Myocyte (in vitro differentiated cells): ENCODE measurements at places on chromosomes 12 and 14. TPM values are rescaled to one million over a fixed set of nuclear protein-coding genes. Genes with fewer than 3 reads are reported as not detected.
A peak's percentile ranks its signal among the peaks of the same experiment; 100 is the strongest.

Gene KCNH3
- 8.9 and 11.9 TPM in 2 replicates for total RNA-seq

Gene ANO4
- 0.99 and 1.3 TPM in 2 replicates for total RNA-seq

Gene FOXM1
- total RNA-seq: 0.94 and 1.3 TPM in 2 replicates

Gene LRFN5
- not detected in 2 replicates for total RNA-seq

Gene NTN4
- total RNA-seq: 19.8 and 33.2 TPM in 2 replicates

Gene ASCL1
- not detected in 2 replicates for total RNA-seq

Gene PMCH
- total RNA-seq: not detected in 2 replicates

Gene MMP14
- total RNA-seq: 423 and 532 TPM in 2 replicates

Gene NAB2
- total RNA-seq: 50.6 and 76.7 TPM in 2 replicates

Gene BICDL1
- 0.88 and 2.5 TPM in 2 replicates for total RNA-seq

Gene TMEM132C
- total RNA-seq: not detected in 2 replicates

Gene FAM177A1
- total RNA-seq: 63.8 and 78.6 TPM in 2 replicates

- no peak for DNase-seq
These were observed 247.3 kb upstream of the FKBP4 start for GRCh38 chr12:2547273-2548044.

DNA sequence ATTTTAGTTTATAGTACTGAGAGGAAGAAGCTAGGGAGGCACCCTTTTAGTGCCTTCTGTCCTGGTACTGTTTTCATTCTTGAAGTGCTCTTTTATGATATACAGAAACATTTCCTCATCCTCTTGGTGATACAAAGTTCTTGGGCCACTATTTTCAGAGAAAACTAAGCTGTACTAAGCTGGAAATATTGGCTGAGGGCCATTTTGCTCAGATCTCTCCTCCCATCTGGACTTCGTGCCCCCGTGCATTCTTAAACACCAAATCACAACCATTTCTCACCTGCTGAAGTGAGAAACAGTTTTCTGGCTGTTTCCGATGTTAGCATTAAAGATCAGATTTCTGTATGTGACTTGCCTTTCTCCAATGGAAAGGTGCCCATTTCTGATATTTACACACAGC lies 158.9 kb downstream of the FBXL14 start:
- DNase-seq: no peak

- DNase-seq: no peak
These were observed 232.7 kb upstream of the PPFIA2 start for GRCh38 chr12:81991868-81992267.

DNA sequence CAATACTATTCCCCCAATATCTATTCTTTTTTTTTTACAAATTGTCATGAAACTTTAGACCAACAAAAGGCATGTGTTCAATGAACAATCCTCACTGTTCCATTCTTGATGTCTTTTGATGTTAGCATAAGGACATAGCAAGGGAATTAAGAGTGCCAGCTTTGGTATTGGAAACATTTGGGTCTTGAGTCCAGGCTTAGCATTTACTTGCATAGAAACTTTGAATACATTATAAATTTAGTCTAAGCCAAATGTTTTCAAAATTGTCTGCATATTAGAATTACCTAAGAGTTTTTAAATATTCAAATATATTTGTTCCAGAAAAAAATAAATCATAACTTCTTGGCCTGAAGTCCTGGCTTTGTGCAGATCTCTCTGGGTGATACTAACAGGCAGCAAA lies 406.5 kb downstream of the LRFN5 start:
- no peak for DNase-seq

DNA sequence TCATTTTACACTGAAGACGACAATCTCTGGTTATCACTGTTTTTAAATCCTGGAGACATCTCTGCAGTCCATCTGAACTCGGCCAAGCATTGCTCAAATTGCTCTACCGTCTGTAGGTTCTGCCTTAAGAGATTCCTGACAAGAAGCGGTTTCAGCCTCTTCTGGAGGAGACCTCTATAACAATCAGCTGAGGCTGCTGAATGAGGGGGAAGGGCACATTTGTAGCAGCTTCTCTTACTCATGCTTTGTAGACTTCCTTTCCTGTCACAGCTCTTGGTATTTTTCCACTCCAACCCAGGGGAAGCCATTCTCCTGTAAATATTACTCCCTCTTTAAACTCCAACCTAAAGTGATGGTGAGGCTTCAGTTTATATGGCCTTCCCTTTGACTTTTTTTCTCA lies 3.0 kb downstream of the ARG2 start:
- DNase-seq: peak; percentile 80

DNA sequence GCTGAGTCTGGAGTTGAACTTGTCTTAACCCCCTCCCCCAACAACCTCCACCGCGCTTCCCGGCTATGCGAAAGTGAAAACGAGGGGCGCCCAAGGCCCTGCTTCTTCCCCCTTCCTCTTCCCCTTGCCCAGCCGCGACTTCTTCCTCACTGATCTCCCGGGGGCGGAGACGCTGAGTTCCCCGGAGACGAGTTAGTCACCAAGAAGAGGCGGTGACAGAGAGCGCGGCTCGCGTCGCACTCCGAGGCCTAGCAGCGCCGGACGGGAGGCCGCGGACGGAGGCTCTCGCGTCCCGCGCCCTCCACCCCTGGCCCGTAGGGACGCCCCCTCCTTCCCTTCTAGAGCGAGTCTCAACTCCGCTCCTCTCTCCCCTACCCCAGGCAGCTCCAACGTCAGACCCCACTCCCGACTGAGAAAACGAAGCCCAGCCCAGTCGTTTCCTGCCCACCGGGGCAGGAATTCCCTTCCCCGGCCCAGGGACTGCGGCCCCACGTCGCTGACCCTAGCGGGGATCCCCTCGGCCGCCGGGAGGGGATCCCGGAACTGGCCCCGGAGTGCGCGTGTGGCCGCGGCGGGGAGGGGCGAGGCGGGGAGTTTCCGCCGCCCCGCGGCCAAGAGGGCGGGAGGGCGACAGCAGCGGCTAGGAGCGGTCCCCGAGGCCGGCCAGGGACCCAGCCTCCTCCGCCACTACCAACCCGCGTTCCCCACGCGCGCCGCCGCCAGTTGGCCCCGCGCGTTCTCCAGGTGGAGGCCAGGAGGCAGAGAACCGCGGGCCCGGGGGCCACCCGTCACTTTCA lies 1.4 kb downstream of the BAZ1A start:
- peak; percentile 81 for DNase-seq

- no peak for DNase-seq
These were observed 45.4 kb downstream of the E2F7 start for GRCh38 chr12:77019920-77020319.

DNA sequence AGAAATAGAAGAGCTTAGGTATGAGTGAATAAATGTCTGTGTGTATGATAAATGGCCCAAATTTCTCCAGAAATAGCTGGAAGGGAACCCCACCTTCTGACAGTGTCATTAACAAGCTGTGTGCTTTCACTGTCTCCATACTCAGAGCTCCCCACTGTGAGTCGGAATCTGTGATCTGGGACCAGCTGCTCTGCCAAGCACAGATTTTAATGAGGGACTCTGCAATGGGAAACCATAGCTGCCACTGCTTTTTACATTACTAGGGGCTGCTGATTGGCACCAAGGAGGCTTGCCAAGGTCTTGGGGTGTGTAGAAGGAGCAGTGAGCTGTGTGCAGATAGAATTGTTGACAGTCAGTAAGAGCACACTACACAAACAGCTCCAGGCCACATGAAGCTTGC lies 244.2 kb upstream of the CCDC196 start:
- no peak for DNase-seq

GRCh38 chr14:50619569-50620141 lies 48.5 kb downstream of the SAV1 start:
- DNase-seq: peak; percentile 57

DNA sequence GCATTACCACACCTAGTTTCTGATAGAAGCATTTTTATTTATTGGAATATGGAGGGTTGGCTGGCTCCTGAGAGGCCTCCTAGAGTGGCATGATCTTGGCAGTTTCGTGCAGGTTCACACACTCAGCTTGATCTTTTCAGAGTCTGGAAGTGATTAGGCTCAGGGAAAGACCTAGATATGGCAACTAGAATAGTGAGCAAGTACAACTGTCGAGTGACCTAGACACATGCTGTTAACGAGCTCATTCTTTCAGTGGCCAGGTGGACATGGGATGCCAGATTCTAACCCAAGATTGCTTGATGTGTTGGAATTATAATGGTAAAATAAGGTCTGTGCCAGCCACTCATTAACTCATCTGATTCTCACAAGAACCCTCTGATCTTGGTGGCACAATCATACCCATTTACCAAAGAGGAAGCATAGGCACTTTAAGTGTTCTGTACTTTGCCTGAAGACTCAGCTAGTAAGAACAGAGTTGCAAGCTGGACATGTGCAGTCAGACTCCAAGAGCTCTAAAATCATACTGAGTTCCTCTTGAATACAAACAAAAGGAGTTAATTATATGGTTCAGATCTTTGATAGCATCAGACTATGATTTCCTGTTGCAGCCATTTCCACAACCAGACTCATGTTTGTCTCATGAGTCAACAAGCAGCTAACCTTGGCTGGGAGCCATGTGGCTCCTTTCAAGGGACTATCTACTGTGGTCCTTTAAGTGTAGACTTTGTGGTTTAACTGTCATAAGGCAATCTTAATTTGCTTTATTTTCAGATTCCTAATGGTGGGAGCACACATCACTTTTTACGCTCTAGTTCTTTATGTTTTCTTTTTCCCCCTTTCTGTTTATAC lies 144.2 kb downstream of the PLEKHA5 start:
- peak; percentile 80 for DNase-seq

DNA sequence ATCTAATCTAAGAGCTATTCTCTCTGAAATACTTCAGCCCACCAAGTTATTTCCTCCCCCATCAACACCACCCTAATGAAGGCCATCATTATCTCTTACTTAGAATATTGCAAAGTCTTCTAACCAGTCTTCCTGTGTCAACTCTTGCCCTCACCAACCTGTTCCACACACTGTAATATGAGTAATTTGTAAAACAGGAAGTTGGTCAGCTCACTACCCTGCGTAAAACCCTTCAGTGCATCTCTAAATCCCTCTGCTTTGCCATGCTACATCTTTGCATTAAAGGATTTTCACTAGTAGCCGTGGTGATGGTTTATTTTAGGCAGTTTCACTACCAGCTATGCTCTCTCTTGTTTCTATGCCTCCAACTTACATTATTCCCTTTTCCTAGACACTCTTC lies 70.0 kb downstream of the KIF21A start:
- no peak for DNase-seq

GRCh38 chr12:9341260-9341585 lies 133.0 kb upstream of the PZP start:
- DNase-seq: no peak

GRCh38 chr14:99286761-99287160 lies 14.8 kb upstream of the BCL11B start:
- no peak for DNase-seq

DNA sequence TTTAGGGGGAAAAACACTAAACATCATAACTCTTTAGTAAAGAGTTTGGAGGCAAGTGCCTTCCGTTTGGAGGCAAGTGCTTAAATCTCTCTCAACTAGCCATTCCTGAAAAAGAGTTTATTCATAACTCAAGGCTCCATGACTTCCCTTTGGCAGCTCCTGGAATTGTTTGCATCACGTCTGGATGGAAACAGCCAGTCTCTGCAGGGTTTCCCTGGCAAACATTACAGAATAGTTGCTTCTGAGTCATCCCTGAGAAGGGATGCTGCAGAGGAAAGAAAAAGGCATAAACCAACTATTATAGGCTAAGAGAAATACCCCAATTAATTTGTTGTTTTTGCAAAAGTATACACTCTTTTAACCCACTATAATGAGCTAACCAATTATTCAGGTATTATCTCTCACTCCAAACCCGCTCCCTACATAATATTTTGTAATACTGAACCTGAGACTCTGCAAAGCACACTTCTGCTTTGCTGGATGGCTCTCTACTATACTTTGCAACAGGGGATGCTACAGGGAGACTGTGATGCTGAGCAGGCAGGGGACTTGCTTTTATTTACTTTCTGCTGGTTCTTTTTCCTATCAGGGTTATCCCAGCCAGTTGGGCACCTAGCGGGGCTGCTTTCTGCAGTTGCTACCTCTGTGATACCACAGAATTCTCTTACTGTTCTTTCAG lies 497.7 kb downstream of the FUT8 start:
- no peak for DNase-seq

DNA sequence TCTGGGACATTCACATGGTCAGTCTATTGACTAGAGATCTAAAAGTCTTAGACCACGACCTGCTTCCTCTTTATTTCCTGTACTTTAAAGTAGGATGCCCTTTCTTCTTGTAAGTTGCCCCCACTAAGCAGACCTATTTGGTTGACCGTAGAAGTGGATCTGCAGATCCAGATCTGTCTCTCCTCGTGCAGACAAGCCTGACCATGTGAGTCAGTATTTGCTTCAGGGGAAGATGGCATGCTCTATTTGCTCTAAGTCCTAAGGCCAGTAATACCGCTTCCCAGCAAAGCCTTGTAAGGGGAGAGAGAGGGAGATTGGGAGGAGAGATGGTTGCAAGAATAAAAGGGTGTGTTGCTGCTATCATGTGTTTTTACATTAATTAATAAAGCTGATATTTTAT lies 46.8 kb downstream of the KCNC2 start:
- DNase-seq: no peak

- DNase-seq: no peak
These were observed 89.0 kb downstream of the RFX4 start for GRCh38 chr12:106671840-106672239.

DNA sequence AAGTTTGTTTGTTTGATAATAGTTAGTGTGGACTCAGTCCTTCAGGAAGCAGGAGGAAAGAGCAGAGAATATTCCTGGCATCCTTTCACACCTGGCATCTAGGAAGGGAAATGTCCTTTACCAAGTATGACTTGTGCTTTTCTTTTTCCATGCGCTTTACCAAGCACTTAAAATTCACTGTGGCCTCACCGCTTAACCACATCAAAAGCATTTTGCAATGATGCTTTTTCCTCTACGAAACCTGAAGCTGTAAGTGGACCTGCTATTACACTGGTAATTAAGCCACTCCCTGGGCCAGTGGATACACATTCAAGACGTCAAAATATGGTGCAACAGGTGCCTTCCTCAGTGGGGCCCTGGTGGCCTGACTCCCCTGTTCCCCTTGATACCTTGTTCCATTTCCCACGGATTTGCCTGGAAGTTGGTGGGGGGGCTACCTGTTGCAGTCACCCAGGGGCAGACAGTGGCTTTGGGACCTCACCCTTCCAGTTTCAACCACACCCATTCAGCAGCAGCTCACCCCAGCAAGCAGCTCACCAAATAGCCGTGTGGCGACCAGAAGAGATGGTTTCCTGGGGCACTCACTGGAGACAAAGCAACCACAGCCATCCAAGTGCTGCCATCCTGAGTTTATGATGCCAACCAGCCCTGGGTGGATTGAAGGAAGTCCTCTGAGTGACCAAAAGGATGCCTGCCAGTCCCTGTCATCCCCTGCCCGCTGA lies 14.2 kb upstream of the FZD10 start:
- DNase-seq: no peak

GRCh38 chr12:63079791-63080502 lies 71.1 kb downstream of the AVPR1A start:
- peak; percentile 22 for DNase-seq

GRCh38 chr14:95515080-95515489 lies 1.4 kb downstream of the SYNE3 start:
- DNase-seq: peak; percentile 86

- DNase-seq: peak; percentile 13
These were observed 229.8 kb downstream of the ALX1 start for GRCh38 chr12:85509857-85510256.

DNA sequence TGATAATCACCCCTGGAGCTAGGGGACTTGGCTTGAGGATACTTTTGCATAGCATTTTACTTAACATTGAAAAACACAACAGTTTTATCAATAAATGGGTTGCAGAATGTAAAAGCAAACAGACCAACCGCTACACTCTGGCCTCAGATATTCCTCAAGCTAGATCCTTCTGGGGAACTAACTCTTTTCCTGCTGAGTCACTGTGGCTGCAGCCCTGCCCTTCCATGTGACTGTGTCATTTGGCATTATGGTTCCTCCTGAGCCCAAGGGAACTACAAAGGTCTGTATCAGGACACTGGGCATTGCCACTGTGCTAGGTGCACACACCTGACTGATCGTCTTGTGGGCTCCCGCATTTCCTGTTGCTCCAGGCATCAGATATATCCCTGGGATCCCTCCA lies 56.6 kb downstream of the TTC9 start:
- peak; percentile 65 for DNase-seq
